ENCODE measurements at places on chromosomes 4 and X. TPM values are rescaled to one million over a fixed set of nuclear protein-coding genes. Genes with fewer than 3 reads are reported as not detected.

- DNase-seq, result no peak
Observed at GRCh38 chr4:173508386-173509035, 21.5 kb downstream of the HAND2 start.

DNA sequence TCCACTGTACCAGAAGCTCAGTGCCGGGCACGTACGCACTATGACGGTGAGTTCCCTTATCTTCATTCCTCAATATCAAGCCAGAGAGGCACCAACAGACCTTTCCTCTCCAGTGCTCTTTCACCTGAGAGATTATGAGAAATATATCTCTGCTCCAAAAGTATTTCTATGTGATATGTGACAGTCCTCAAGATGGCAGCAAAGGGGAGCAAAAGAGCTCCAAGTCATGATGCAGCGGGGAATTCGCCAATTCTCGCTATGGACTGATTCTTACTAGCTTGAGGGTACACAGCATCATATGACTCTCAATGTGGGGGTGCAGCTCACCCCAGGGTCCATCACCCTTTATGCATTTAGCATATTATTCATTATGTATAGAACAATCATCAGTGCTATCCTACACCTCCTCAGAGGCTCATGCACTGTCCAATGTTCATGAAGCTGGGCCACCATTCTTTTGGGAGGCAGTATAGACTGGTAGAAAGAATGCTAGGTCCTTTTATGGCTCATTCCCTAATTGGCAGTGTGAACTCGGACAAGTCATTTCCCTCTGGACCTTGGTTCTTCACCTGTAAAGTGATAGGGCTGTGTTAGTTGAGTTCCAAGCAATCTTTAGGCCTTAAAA, 12.8 kb upstream of the IQSEC2 start:
- peak; percentile 30 for DNase-seq

DNA sequence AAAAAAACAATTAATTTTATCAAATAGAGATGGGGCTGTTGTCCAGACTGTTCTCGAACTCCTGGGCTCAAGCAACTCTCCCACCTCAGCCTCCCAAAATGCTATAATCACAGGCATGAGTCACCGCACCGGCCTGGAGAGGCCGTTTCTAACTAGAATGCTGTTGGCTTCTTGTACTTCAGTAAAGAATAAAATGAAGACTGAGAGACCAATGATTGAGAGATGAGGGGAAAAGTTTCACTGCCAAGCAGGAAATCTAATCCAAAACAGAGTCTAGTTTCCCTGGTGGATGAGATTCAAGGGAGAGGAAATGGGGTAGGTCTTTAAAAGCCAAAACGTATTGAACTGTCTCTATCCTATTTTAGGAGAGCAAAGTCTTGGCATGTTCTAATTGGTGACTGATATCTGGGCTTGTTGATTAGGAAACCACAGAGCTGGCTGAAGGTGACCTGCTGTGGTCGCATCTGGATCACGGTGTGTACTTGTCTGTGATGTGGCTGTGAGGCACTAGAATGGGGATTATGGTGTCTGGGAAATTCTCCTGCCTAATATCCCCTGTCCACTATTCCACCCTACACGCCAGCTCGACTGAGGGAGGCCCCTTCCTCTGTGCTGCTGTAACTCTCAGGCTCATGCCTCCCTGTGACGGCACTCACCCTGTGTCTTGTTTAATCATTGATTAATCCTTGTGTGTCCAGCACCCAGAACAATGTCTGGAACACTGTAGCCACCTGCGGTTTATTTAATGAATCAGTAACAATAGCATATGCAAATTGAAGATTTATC, 15.0 kb upstream of the TRIM2 start:
- peak; percentile 41 for DNase-seq

DNA sequence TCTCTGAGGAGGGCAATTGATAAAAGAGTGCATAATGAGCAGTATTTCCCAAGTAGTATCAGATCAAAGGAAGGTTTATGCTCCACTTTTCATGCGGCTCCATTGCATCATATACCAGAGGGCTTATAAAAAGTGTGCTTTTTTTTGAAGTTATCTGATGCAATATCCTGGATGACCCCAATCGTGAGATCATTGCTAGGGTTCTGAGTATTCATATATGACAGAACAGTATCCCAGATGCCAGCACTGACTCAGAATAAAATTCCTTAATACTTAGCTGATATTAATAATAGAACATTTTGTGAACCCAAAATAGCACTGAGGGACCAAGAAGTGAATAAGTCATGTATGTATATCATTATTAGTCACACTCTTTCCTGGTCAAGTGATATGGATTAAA, 945.5 kb upstream of the AGA start:
- DNase-seq, result no peak

DNA sequence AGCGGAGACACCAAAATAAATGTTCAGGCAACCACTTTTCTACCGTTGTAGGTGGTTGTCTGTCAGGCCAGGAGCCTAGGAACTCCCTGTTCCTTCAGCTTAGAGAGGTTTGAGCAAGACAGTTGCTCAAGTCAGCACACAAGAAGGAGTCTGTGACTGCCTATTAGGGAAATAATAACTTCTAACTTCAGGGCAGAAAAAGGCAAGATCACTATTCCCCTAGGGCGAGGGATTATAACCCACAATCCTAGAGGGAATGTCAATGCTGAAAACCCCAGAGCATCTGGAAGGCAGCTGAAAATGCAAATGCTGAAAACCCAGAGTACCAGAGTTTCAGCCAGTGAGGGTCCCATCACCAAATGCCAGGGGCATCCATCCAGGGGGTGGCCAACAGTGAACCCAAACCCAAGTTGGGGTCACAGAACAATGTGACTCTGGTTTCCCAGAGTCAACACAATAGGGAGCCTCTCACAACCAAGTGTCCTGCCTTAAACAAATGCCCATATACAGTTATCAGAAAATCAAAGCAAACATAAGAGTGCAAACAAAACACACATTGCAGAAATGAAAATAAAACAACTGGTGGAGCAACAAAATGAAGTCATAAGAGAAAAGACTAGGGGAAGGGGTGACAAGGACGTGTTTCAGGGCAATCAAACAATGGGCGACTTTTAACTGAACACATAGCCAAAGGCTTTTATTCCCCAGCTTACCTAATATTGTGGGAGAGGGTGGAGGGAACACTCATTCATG, 27.6 kb downstream of the MORF4L2 start:
- no peak for DNase-seq

DNA sequence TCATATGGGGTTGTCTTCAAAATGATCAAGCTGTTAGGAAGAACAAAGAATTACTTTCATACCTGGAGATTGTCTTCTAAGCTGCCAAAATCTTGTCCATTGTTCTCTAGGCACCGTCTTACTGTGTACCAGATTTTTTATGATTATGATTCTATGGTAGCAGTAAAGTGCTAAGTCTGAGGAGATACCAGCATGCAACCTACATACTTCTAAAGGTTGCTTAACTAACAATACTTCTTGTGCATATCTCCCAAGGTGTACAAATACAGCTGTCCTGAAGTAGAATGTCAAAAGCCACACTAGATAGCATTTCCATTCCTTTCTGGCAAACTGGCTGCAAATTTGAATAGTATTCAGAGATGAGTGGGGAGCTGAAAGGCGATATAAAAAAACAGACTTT, 62.6 kb upstream of the FBXW7 start:
- DNase-seq, result no peak

- DNase-seq, result peak; percentile 44
Observed at GRCh38 chrX:110665223-110666002, 130.2 kb downstream of the CHRDL1 start.

GRCh38 chrX:112513154-112513553, 166.6 kb downstream of the LHFPL1 start:
- DNase-seq, result peak; percentile 0

- peak; percentile 62 for DNase-seq
Observed at GRCh38 chrX:78123190-78123589, 16.3 kb downstream of the TAF9B start.

- no peak for DNase-seq
Observed at GRCh38 chr4:23904639-23905071, 14.8 kb upstream of the PPARGC1A start.

DNA sequence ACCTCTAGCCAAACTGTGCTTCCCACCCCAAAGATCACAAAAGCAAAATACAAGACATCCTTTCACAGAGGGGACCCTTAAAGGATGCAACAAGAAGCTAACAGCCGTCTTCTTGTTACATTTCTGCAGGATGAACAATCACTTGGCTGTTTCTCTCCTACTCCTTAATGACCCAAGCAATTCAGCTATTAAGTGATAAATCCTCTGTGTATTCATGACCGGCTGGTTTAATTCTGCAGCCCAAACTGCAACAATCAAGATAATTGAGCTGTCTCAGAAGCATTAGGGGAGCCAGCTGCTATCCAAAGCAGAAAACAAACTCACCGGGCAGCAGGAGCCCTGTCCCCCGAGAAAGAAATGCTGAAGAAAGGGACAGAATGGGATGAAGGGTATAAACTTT, 85.9 kb upstream of the ACSL4 start:
- no peak for DNase-seq

GRCh38 chr4:31803526-31804195, 1083.5 kb downstream of the PCDH7 start:
- no peak for DNase-seq

- DNase-seq, result no peak
Observed at GRCh38 chr4:64251781-64252180, 157.5 kb downstream of the TECRL start.

DNA sequence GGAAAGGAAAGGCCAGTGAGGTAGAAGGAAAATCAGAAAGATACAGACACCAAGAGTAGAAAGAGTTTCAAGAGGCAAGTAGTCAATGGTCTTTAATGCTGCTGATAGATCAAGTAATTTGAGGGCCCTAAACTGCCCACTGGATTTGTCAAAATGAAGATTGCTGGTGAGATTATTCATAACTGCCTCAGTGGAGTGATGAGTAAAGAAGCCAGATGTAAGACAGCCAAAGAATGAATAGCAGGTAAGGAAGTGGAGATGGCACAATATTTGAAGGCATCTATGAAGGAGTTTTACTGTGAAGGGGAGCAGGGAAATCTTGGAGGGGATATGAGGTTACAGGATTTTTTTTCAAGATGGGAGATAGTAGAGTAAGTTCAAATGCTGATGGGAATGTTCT, 39.8 kb upstream of the BRS3 start:
- DNase-seq, result no peak

DNA sequence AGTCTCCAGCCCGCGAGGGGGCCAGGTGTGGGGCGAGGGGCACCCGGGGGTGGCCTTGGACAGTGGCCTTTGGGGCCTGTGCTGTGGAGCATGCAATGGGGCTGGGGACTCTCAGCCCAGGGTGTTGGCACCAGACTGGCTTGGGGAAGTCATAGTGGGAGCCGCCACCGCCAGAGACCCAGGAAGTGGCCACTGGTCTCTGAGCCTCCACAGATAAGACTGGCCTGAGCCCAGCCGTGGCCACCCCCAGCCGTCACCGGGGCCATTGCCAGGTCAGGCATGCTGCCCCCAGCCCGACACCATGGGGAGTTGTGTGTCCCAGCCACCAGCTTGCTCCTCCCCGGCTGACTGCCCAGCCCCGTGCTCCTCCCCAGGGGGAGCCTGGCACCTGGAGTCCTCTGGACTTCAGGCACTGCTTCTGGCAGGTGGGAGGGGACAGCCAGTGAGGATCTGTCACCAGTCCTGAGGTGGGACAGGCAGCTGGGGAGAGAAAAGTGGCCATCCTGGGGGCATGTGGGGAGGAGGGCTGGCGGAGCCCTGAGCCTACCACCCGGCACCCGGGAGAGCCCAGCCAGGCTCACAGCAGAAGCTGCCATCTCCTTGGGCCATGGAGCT, 32.5 kb downstream of the TACC3 start:
- no peak for DNase-seq

Gene PAGE2
- total RNA-seq, result 9.3 TPM

Gene GPR143
- 4.3 TPM for total RNA-seq

Gene TRAPPC2
- total RNA-seq, result 20.4 TPM

Gene P2RY10
- total RNA-seq, result not detected

Gene MAGEA12
- total RNA-seq, result 93.6 TPM

Gene SPANXD
- 7.6 TPM for total RNA-seq

Gene NUDT11
- 10.0 TPM for total RNA-seq
